Activated CD8-positive, alpha-beta memory T cell treated with anti-CD3 and anti-CD28 coated beads for 24 hours (primary cell): ENCODE measurements at places on chromosomes 13 and 19.
A peak's percentile ranks its signal among the peaks of the same experiment; 100 is the strongest.

DNA sequence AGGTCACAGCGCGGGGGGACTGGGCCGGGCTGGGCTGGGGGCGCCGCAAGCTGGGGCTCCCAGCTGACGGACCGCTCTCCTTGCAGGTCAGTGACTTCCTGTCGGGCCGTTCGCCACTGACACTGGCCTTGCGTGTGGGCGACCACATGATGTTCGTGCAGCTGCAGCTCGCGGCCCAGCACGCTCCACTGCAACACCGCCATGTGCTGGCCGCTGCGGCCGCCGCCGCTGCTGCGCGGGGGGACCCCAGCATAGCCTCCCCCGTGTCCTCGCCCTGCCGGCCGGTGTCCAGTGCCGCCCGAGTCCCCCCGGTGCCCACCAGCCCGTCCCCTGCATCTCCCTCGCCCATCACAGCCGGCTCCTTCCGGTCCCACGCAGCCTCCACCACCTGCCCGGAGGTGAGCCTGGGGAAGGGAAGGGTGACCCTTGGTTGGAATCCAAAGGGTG lies 5.7 kb downstream of the MIDN start:
- no peak for DNase-seq

GRCh38 chr19:5001615-5002014 lies 32.7 kb downstream of the KDM4B start:
- DNase-seq, result peak; percentile 68

GRCh38 chr19:23887642-23888041 lies 27.0 kb upstream of the ZNF726 start:
- DNase-seq, result no peak

- DNase-seq, result no peak
These were observed 117.1 kb downstream of the STARD13 start for GRCh38 chr13:33168321-33168960.

- no peak for DNase-seq
These were observed 228.2 kb downstream of the NHLRC3 start for GRCh38 chr13:39266426-39266825.

DNA sequence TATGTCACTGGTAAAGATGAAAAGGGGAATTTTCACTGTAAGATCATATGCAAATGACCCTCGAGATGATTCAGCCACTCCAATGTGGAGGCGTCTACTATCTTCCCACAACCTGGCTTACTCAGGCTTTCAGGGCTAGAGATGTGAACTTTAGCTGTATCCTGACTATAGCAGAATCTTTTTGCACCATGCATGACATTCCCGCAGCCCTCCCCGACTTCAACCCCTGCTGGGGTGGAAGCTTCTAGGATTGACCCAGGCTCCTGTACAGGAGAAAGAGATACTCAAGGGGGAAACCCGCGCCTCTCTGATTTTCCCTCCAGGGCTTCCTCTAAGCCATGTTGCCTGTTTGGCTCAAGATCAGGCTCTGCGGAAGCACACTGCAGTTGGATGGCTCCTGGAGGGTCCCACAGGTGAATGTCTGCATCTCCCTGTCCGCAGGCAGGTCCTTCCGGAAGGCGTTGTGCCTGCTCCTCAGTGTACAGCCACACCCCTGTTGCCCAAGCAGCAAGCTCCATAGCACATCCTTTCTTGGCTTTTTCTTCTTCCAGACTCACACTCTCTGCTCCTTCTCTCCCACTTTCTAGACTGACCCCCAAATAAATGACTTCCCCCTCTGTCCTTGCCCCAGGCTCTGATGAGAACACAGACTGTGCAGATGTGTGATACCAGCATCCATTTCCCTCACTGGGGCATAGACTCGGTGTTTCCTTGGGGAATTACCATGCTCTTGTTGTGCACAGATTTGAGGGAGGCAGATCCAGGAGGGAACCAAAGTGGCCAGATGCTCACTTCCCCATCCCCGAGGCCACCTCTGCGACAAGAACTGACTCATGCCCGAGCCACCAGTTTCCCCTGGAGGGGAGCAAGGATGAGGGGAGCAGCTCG lies 29.1 kb upstream of the POP4 start:
- peak; percentile 67 for DNase-seq

DNA sequence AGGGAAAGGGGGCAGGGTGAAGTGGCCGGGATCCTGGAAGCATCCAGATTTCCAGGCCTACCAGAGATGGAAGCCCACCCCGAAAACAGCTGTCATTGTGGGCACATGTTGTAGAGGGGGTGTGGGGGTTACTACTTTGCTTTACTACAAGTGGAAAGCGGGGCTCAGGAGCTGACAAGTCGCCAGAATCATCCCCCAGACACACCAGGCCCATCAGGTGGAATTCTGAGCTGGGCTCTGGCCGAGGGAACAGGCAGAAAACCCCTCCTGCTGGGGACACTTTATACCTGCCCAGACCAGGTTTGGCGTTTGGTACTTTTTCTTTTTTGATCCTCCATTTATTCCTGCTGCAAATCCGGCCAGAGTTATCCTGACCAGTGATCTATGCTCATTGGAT lies 3.8 kb downstream of the CDX2 start:
- no peak for DNase-seq

DNA sequence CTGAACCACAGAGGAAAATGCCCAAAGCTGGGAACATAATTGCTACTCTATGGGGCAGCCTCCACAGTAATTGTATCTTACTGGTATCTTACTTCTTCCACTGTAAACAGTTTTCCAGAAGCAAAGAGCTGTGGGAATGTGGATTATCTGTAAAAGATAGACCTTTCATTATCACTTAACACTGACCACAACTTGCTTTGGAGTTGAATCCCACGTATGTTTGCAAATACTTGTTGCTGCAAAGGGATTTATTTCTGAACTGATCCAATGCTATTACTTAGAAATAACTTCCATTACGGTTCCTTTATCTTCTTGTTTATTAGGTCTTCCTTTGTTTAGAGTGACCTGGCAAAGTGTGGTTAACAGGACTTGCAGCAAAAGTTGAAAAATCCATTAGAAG lies 218.1 kb downstream of the KCTD12 start:
- no peak for DNase-seq

DNA sequence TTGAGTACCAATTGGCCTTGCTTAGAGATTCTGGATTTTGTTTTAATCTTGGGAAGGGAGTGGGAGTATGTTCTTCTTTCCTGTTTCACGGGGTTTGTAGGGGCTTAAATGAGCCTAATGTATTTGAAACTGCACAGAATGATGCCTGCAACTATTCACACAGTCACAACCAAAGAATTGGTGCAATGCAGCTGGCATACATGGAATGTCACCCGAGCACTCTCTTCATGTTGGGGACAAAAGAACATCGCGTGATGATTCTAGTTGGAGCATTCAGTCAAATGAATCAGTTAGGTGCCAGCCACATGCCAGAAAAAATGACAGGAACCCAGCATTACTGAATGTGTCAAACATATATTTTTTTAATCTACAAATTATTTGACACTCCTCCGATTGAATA lies 22.1 kb downstream of the STARD13 start:
- DNase-seq, result no peak

DNA sequence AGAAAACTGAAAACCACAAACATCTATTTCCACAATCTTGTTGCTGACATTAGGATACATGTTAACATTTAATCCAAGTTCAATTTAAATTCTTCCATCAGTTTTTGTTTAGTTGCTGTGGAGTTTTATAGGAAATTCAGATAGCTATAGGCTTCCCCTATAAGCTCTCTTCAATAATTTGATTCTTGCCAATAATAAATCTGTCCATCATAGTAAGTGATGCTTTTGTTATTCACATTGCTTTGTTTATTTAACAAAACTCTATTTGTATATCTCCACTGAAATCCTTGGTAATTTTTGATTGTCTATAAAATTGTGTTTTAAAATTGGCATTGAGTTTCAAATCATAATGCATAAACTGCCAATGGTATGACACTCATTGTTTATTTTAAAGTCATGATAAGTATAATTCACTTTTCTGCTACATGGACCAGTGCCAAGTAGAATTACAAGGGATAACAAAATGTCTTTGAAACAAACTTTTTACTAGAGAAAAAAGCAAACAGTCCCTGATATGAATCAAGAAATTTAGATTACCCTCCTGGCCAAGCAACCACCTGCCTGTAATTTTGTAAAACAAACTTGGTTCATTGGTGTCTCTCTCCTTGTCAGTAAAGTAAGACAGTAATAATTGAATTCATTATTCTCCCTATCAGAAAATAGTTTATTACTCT lies 577.3 kb upstream of the GPC6 start:
- DNase-seq, result no peak

DNA sequence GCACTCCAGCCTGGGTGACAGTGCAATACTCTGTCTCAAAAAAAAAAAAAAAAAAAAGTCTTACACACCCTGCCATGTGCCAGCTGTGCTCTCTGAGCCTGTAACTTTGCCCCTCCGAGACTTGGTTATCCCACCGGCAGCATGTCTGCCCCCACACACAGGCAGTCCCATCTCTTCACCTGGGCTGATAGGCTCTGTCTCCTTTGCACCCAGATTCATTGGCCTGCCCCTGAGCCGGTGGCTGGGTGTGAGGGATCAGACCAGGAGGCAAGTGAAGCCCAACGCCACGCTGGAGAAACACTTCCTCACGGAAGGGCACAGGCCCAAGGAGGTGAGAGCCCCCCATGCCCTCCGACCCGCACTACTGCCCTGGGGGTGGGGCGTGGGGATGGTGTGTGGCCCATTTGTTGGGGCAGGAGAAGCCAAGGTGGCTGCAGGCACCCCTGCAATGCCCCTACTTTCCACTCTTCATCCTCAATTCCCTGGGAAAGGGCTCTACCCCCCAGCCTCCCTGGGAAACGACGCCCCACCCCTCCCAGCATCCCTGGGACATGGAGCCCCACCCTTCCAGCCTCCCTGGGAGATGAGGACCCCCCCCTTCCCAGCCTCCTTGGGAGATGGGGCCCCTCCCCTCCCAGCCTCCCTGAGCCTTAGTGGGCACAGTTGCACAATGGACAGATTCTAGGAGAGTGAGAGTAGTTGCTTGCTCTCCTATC lies 45.3 kb downstream of the CERS4 start:
- no peak for DNase-seq

DNA sequence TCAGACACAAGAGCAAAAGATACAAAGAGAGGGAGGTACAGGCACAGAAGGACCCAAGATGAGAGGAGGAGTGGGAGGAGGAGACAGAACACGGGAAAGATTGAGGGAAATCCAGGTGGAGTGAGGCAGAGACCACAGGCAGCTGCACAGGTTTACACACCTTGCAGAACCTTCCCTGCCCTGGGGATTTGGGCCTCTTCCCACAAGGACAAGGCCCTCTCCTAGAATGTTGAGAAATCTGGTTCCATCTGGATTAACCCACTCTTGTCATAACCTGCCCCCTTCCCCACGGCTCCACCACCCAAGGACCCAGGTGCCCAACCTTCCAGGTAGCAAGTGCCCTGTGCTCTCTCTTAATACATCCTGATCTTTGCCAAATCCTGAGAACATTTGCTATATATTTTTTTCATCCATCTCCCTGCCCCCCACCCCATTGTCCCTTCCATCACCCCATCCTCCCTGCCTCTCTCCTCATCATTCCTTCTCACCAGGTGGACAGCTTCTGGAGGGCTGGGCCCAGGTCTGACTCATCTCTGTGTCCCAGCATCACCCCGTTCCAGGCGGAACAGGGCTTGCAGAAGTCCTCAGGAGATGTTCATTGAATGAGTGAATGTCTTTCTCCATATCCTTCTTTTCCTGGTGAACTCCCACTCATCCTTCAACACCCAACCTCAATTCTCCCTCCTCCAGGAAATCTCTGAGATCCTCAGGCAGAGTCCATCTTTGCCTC lies 8.8 kb upstream of the KLK8 start:
- no peak for DNase-seq

GRCh38 chr19:1864480-1865171 lies 1.2 kb upstream of the KLF16 start:
- peak; percentile 88 for DNase-seq

GRCh38 chr19:55141696-55142095 lies 7.3 kb downstream of the TNNT1 start:
- DNase-seq, result no peak

DNA sequence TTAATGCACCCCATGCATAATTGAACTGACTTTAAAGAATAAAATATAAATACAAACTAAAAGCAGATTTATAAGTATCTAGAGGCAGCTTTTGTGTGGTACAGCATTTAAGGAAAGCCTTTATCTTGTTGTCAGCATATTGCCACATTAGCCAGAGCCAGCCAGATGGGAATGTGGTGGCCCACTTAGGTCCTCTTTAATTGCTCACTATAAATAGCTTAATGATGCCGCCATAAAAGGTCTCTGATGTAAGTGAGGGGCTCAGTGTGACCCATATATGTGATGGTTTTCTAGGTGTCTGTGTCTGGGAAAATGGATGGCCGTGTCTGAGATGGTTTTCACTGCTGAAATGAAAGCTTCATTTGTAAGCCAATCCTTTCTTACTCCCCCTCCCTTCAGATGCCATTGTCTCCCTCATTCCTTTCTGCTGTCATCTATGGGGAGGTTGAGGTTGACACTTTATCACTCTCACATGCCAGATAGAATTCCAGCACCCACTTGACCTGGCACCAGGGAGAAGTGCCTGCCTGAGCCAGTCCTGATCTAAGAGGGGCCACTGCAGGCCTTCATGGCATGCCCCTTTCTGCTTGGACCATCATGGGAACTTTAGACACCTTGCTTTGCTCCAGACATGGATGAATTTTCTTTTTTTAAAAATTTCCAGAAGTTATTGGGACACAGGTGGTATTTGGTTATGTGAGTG lies 135.3 kb downstream of the MTUS2 start:
- no peak for DNase-seq

- no peak for DNase-seq
These were observed 810 bp downstream of the GPR180 start for GRCh38 chr13:94602467-94602866.

- DNase-seq, result no peak
These were observed 26.4 kb upstream of the ADGRE2 start for GRCh38 chr19:14804765-14805164.

GRCh38 chr13:106525865-106526264 lies 9.6 kb downstream of the EFNB2 start:
- no peak for DNase-seq

GRCh38 chr19:16876904-16877361 lies 11.9 kb upstream of the F2RL3 start:
- no peak for DNase-seq

DNA sequence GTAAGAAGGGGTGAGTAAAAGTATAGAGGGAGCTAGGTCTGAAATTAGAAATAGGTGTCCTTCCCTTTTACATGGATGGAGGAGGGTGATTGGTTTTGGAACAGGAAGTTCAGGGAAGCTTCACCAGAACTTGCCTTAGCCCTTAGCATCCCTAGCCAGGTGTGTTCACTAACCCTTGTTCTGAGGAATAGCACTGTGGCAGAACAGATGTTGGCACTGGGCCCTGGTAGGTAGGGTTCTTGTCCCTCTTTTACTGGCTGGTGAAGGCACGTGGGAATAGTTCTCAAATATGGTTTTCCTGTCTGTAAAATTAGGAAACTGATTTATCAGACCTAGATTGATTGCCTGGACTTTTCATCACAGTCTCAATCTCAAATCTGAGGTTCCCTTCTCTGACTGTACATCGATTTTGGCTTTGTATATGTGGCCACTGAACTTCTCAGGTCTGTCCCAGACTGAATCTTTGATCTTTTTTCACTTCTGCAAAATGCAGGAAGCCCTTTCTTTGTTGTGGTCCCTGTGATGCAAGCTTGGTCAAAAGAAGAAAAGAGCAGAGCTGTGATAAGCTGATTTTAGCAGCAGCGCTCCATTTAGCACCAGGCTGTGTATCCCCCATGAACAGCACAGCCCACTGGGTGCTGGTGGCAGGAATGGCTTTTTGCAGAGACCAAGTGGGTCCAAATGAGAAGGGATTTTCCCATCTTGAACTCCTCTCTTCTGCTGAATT lies 86.2 kb upstream of the HTR2A start:
- no peak for DNase-seq

GRCh38 chr19:35713904-35714495 lies 3.8 kb upstream of the KMT2B start:
- no peak for DNase-seq
